Cortex of kidney (tissue), 1 donor: ENCODE measurements at places on chromosomes 16 and 17.

DNA sequence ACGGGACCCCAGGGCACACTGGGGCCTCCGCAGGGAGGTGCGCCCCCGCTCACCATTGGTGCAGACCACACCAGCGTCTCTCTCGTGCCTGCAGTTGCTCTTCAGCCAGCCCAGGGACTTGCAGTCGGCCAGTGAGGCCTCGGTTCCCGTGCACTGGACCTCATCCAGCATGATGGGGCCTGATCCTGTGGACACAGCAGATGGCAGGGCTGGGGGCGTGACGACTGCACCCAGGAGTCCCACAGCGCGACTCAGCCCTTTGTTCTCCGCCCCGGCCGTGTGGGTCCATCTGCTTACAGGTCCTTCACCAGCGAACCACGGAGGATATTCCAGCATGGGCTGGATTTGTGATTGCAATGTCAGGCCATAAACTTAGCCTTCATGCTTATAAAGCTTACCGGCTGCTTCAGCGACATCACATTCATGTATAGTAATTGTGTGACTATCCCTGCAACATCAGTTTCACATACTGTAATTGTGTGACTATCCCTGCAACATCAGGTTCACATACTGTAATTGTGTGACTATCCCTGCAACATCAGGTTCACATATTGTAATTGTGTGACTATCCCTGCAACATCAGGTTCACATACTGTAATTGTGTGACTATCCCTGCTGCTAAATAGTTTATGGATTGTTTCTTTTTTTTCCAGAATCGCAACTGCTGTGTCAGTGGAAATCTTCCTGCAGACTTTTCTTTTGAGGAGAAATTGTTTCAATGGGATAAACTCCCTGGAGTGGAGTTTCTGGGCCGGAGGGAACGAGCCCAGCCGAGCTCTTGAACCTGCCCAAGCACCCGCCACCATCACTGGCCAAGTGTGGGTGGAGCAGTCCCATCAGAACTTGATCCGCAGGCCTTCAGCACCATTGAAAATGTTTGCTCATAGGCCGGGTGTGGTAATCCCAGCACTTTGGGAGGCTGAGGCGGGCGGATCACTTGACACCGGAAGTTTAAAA lies 4.8 kb downstream of the LGALS3BP start:
- no peak for DNase-seq

DNA sequence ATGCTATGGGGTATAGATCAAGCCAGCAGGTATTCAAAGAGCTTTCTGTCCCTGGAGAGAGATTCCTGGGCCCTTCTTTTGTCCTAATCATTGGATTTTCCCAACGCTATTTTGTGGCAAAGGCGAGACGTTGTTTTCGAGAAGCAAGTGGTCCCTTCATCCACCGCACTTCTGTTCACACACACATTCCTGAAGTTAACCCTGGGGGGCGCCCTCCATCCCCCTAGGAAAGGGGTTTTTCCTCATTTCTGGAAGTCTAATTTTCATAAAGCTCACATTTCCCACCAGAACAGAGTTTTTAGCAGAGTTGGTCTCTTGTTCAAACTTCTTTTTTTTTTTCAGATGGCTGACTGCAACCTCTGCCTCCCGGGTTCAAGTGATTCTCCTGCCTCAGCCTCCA lies 11.9 kb downstream of the SCGB1C2 start:
- no peak for DNase-seq

DNA sequence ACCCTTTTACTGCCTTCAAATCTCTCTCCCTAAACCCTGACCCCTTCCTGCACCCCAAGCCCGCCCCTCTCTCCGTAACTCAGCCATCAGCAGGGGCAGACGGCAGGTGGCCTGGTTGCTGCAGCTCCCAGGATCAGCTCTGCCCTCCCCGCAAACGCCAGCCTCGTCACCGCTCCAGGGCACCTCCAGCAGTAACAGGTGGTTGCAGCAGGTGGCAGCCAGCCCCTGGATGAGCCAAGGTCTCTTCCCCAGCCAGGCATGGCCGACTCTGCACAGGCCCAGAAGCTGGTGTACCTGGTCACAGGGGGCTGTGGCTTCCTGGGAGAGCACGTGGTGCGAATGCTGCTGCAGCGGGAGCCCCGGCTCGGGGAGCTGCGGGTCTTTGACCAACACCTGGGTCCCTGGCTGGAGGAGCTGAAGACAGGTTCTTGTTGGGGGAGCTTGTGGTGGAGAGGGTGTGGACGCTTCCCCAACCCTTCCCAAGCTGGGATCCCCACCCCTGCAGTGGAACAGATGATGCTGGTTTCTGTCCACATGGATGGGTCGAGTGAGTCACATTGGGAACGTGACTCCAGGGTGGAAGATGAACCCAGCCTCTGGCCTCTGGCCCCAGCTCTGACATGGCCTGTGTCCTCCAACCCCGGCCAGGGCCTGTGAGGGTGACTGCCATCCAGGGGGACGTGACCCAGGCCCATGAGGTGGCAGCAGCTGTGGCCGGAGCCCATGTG lies 558 bp downstream of the HSD3B7 start:
- no peak for DNase-seq

DNA sequence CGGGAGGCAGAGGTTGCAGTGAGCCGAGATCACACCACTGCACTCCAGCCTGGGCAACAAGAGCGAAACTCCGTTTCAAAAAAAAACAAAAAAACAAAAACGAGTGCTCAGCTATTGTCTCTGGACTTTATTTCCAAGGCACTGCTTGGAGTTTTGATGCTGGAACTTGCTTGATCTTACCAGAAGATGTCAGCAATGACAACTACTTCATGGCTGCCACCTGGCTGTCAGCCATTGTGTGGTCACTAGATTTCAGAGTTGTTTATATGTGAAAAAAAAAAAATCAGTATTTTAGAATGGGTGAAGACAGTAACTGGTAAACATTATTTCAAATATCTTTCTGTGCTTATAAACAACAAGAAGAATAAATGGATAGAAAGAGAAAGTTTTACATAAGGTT lies 26.3 kb upstream of the OR4D1 start:
- no peak for DNase-seq

- no peak for DNase-seq
Observed at GRCh38 chr17:5209396-5209795, 17.7 kb upstream of the ZNF594 start.

- no peak for DNase-seq
Observed at GRCh38 chr16:28155293-28155692, 56.5 kb downstream of the XPO6 start.

DNA sequence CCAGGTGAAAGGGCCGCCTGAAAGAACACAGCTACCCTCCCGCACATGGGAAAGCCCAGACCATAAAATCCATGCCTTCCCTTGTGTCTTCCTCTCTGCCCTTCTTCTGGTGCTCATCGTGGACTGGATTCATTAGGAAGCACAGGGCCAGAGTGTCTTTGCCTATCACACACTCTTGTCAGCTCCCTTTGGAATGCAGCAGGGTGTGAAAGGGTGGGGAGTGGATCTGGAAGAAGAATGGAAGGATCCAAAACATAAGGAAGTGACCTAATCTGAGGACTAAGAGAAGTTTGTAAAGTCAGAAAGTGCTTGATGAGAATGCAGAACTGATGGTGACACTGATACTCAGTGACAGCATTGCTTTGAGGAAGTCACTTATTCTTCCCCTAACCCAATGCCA lies 1147.3 kb upstream of the GOT2 start:
- no peak for DNase-seq

GRCh38 chr16:87534030-87534653 lies 41.3 kb upstream of the ZCCHC14 start:
- DNase-seq, result no peak

DNA sequence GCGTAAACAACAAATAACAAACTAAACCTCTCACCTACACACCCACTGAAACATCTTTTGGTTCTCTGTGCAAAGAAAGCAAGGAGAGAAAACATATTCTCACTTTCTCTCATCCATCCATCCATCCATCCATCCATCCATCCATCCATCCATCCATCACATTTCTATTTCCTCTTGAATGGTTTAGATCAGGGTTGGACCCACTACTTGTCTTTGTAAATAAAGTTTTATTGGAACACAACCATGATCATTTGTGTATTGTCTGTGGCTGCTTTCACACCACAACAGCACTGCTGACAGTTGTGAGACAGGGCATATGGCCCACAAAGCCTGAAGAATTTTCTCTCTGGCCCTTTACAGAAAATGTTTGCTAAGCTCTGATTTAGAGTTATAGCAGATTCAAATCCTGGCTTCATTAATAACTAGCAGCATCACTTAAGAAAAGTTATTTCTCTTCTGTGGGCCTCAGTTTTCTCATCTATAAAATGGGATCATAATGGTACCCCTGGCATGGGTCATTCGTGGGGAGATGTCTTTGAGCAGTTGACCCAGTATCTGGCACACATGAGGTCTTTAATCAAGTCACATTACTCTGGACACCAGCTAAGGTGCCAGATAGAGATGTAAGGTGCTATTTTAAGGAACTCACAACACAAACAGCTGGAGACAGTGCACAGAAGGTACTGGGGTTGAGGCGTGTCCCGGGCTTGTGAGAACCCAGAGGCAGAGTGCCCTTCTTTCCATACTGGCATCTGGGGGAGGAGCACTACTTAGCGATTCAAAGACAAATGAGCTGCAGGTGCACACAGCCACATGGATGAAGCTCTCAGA lies 146.3 kb downstream of the CMIP start:
- no peak for DNase-seq

DNA sequence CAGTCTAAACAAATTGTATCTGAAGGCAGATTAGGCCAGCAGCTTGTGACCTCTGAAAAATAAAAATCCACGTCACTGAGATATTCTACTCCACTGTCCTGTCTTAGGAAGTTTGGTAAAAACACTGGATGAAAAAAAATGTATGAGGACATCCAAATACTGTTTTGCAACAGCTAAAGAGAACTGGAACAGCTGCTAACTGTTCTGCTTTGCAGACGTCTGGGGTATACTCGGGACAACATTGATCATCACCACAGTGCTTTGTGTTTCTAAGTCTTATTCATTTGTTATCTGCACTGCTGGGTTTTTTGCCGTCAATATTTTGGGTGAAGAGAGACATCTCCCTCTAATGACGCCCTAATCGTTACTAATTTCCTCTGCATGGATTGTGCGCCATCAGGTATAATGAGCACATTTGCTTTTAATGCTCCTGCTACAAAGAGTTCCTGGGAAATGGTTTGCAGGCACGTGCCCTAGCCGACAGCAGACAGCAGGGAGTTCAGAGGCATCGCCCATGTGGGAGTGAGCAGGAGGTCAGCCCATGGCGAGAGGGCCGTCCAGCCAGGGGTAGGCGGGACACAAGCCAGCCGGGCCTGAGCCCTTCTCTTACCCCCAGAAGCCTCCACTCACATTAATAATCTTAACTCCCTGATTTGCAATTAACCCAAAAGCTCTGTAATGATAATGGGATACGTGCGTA lies 87.0 kb downstream of the CBLN1 start:
- no peak for DNase-seq

GRCh38 chr16:83899978-83900377 lies 1.1 kb downstream of the MLYCD start:
- no peak for DNase-seq

DNA sequence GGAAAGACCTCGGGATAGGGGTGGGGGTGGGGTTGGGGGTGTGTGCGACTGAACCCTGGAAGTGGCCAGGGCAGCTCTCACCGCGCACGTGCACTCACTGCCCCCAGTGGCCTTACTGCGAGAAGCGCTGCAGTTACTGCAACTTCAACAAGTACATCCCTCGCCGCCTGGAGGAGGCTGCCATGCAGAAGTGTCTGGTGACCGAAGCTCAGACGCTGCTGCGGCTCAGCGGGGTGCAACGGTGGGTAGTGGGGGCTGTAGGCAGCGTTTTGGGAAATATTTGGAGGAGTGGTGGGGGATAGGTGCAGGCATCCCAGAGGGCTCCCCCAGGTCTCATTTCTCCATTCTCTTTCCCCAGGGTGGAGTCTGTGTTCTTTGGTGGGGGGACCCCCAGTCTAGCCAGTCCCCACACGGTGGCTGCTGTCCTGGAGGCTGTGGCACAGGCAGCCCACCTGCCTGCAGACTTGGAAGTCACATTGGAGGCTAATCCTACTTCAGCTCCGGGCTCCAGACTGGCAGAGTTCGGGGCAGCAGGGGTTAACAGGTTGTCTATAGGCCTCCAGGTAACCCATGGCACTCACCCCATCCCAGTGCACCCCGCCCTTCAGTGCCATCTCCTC lies 972 bp downstream of the RSAD1 start:
- no peak for DNase-seq

GRCh38 chr16:12440228-12440530 lies 363.5 kb downstream of the CPPED1 start:
- no peak for DNase-seq

GRCh38 chr16:3637371-3637923 lies 17.0 kb upstream of the DNASE1 start:
- DNase-seq, result no peak

- no peak for DNase-seq
Observed at GRCh38 chr17:18234853-18235380, 9.5 kb downstream of the LLGL1 start.

GRCh38 chr17:28471531-28472342 lies 1.7 kb upstream of the SLC13A2 start:
- DNase-seq, result no peak

- DNase-seq, result no peak
Observed at GRCh38 chr17:46194393-46195216, 1.4 kb upstream of the KANSL1 start.

GRCh38 chr16:85187447-85187846 lies 75.2 kb upstream of the CIBAR2 start:
- no peak for DNase-seq

GRCh38 chr17:33057564-33057963 lies 65.9 kb downstream of the SPACA3 start:
- DNase-seq, result no peak

- DNase-seq, result no peak
Observed at GRCh38 chr16:23316634-23317265, 14.6 kb downstream of the SCNN1B start.

GRCh38 chr17:55348749-55349354 lies 72.8 kb downstream of the MMD start:
- no peak for DNase-seq

GRCh38 chr16:14608111-14608566 lies 21.9 kb downstream of the PARN start:
- no peak for DNase-seq

DNA sequence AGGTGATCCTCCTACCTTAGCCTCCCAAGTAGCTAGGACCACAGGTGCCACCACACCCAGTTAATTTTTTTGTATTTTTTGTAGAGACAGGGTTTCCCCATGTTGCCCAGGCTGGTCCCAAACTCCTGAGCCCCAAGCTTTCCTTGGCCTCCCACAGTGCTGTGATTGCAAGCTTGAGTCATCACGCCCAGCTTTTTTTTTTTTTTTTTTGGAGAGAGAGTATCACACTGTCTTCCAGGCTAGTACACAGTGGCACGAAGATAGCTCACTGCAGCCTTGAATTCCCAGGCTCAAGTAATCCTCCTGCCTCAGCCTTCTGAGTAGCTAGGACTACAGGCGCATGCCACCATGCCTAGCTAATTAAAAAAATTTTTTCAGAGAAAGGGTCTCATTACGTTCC lies 27.2 kb downstream of the HEATR9 start:
- no peak for DNase-seq
